ENCODE measurements at places on chromosomes 11 and 22.

DNA sequence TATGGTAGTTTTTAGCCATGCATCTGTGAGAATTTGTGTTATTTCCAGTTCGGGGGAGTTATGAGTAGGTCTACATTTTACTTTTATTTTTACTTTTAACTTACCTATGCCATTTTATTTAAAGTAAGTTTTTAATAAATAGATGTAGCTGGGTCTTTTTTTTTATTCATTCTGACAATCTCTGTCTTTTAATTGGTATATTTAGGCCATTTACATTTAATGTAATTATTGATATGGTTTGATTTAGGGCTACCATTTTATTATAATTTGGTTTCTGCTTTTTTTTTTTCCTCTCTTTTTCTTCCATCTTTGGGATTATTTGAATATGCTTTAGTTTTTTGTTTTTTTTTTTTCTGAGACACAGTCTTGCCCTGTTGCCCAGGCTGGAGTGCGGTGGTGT is 1.9 kb downstream of the SWAP70 start:
- no peak for DNase-seq

- no peak for DNase-seq
Observed at GRCh38 chr11:32305460-32305859, 129.9 kb downstream of the WT1 start.

DNA sequence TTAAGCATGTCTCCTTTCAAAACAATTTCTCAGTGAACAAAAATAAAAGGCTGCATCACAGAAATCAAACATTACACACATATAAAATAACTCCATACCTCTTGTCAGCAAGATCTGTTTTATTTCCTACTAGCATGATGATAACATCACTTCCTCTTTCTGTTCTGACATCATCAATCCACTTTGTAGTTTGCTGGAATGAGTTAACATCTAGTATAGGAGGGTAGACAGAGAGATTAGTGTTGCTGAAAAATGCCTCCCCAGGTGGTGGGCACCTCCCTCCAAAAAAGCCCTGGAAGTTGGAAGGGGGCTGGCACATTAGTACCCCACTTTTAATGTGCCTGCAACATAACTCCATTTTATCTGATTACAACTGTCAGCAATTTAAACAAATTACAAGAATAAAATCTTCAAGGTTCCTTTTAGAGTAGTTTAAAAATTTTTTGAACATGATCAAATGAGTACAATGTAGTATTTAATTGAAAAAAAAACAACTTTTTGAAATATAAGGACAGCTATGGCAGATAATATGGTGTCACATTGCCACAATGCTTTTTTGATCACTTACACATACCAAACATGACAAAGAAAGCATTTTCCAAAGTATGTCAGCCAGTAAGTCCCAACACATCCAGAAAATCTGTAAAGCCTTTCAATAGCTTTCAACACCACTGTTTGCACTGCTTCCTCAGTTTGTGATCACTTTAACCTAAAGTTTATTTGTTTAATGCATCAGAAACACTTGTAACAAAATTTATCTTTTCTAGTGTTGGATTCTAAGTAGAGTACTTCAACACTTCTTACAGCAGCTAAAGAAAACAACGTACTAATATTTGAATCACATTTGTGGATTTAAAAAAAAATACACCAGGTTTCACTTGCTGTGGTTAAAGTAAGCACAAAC is 44.5 kb downstream of the RAB6A start:
- DNase-seq, result peak; percentile 37

DNA sequence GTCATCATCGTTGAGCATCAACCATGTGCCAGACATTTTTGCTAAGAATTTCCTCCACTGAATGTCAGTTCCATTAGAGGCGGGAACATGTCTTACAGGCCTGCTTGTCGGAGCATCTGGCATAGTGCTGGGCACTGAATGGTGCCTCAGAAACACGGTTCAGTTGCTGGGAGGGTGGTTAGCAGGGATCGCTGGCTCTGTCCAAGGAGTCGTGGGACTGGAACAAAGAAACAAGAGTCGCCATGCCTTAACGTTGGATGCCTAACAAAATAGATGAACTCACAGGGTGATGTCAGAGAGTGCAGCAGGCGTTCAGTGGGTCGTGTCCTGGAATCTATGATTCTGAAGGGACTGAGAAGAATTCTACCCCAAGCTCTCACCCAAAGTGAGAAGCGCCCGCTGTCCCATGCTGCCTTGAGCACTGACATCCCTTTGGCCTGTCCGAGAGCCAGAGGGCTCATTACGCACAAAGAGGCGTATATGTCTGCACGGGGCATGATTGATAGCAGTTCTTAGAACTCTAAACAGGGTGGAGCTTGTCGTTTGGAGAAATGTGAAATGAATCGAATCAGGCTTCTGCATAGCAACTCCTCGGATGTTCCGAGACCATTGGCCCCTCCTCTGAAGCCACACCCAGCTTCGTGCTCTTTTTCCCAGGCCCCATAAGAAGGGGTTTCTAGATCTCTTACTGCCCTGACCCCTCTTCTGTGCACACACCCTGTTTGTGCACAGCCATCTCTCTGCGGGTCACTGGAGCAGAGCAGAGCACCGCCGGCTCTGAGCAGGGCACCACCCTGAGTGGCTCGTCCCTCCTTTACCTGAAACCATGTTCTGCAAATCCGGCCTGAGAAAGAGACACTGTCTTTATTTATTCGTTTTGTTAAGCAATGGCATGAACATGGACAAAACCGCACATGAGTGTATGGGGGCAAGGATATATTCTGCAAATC is 113.1 kb upstream of the B3GAT1 start:
- DNase-seq, result no peak

GRCh38 chr22:41935015-41935351 is 8.4 kb upstream of the TNFRSF13C start:
- DNase-seq, result no peak

- no peak for DNase-seq
Observed at GRCh38 chr11:96215826-96216225, 127.2 kb downstream of the MAML2 start.

DNA sequence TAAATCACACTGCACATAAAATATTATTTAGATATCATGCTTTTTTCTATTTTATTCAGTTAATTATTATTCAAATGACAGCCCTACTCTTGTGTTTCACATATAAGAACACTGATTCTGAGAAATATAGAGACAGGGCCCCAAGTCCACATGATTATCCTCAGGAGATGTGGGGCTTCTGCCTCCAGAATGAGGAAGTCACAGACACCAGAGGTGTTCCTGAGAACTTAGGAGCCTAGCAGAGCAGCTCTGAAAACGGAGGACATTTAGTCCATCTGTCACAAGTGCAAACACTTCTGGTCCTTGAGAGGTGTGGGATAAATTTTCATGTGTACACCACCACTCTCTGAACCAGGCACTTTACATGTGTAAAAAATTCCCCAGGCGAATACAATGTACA is 26.2 kb downstream of the TRIM66 start:
- DNase-seq, result no peak

DNA sequence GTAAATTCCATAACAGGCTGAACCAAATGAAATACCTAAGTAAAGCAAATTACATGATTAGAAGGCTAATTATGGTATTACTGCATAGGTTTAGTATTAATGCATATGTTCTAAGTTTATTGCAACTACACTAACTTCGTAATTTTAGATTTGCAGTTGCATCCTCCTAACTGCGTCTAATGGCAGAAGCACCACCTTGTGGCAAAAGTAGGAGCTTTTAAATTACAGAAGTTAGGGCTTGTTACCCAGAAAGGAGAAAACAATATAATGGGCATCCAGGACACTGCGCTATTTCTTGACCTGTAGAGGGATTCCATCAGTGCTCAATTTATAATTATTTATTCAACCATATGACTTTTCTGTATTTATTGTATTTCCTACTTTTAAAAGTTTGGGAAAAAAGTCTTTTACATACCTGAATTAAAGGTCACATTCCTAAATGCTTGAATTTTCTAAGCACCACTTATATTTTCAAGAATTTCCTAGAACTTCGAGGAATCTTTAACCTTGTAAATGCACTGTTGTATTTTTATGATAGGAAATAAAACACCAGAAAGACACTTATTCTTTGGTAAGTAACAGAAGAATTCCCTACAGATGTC is 16.3 kb upstream of the GPR83 start:
- DNase-seq, result no peak

DNA sequence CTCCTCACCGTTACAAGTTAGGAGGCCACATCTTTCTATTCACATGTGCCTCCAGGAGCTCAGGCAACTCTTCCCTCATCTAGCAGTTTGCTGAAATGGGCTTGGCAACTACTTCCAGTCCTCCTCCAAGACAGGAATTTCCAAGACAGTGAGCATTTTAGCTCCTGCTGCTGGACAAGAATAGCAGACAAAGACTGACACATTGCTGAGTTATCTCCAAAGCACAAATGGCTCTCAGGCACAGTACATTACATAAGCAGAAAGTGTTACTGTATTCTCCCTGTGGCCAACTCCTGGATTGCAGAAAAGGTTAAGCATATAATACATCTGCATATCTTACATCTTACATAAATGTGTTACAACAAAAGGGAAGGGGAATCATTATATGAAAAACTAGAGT is 83.2 kb upstream of the POU2AF2 start:
- no peak for DNase-seq

DNA sequence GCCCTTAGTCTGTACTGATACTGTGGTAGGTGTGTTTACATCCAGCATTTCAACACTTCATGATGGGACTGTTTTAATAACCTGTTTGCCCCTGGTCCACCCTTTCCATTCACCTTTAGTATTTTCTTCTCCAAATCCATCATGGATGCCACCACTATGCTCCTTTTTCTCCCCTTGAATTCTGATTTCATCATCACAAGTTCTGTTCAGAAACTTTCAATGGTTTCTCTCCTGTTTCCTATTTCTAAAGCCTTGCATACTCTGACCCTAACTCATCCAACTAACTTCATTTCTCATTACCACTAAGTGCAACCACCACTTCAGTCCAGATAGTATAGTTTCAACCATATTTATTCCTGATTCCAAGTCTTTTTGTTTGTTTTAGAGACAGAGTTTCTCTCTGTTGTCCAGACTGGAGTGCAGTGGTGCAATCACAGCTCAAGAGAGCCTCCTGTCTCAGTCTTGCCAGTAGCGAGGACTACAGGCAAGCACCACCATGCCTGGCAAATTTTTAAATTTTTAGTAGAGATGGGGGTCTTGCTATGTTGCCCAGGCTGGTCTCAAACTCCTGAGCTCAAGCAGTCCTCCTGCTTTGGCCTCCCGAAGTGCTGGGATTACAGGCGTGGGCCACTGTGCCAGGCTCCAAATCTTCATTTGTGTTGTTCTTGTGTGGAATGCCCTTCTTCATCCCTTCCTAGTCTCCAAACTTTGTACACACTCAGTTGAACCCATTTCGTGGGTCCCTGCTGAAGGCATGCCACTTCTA is 1.2 kb upstream of the LIN7C start:
- no peak for DNase-seq

DNA sequence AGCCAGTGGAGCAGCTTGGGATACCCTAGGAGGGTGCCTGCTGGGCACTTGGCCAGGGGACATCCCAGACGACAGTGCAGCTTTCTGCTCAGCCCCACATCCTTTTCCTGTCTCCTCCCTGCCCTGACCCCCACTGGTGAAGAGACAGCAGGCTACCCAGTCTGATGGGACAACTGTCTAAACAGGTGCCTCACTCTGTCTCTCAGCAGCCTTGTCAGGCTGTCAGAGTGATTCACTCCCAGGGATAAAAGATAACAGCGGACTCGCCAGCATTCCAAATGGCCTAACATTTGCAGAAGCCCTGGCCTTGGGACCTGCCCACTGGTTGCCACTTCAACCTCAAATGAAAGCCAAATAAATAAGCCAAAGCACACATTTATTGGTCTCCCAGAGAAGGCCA is 318.6 kb upstream of the PLET1 start:
- DNase-seq, result no peak

- no peak for DNase-seq
Observed at GRCh38 chr11:74307434-74307833, 4.0 kb downstream of the P4HA3 start.

DNA sequence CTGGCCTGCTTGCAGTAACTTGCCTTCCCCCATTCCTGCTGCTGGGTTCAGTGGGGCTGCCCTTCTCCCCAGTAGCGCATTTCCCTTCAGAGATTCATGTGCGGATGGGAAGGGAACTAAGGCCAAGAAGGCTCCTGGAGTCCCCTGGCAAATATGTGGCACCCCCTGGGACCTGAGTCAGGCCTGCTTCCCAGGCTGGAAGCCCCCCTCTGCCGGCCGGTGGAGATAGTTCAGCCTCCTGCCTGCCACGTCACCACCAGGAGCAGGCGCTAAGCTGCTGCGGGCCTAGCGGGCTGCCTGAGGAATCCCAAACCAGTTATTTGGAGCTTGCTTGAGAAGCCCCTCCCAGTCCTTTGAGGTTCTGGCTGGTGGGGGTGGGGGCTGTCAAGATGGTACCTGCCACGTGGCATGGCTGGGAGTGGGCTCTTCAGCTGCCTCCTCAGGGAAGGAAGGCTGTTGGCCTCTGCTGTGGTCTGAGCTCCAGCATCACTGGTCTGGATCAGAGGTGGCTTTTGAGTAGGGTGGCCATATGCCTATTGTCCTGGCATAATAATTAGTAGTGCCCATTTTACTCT is 2.0 kb downstream of the SERPINH1 start:
- no peak for DNase-seq

- DNase-seq, result no peak
Observed at GRCh38 chr11:65619281-65619928, 3.8 kb downstream of the PCNX3 start.

- DNase-seq, result peak; percentile 52
Observed at GRCh38 chr11:18540207-18541009, 13.7 kb upstream of the TSG101 start.

GRCh38 chr11:32374261-32374711 is 61.1 kb downstream of the WT1 start:
- peak; percentile 77 for DNase-seq

DNA sequence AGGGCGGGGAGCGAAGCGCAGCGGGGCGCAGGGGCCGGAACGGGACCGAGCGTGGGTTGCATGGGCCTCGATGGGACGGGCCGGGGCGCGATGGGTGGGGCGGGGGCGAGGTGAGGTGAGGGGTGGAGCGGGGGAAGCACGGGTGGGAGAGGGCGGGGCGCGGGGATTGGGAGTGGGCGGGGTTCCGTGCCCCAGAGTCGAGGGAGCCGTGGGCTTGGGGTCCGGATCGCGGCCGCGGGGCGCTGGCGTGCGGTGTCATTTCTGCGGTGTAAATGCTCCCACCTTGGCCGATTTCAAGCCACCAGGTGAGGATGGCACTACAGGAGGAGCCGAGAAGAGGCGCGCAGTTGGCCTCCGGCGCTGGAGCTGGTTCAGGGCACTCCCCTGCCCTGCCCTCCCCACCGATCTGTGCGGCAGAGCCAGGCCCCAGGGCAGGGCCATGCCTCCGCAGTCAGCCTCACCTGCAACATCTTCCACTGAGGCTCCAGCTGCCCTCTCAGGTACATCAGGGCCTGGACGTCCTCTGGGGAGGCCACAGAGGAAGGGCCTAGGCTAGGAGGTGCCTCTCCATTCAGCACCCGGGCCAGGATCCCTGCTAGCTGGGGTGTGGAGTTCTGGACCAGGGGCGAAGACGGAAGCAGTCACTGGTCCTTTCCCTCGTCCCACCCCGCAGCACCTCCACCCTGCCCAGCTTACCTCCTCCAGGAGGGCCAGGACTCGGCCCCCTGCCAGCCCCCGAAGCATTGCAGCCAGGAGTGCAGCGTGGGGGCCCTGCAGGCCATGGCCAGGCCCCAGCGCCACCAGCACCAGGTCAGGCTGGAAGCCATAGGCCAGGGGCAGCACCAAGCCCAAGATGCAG is 620 bp upstream of the TUBGCP6 start:
- no peak for DNase-seq

GRCh38 chr11:120344302-120345004 is 8.2 kb downstream of the ARHGEF12 start:
- peak; percentile 89 for DNase-seq
